ENCODE measurements at places on chromosomes 5 and 9.

GRCh38 chr5:53575831-53576230, 15.4 kb downstream of the NDUFS4 start:
- no peak for DNase-seq

- DNase-seq: peak; percentile 13
Measured at GRCh38 chr5:43161244-43161643, 30.8 kb upstream of the NIM1K start.

DNA sequence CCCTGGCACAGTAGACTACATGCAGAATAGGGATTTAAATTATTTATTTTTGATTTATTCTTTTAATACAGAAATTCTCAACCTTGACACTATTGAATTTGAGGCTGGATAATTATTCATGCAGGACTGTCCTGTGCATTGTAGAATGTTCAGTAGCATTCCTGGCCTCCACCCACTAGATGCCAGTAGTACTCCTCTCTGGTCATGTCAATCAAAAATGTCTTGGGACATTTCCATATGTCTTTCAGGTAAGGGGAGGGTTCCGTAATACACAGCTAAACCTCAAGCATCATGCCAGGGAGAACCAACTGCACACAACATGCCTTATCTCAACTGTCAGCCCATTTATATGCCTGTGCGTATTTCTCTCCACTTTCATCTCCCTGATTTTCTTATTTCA, 231.8 kb downstream of the BRINP1 start:
- DNase-seq: no peak

- DNase-seq: no peak
Measured at GRCh38 chr9:105044518-105044917, 116.6 kb upstream of the ABCA1 start.

DNA sequence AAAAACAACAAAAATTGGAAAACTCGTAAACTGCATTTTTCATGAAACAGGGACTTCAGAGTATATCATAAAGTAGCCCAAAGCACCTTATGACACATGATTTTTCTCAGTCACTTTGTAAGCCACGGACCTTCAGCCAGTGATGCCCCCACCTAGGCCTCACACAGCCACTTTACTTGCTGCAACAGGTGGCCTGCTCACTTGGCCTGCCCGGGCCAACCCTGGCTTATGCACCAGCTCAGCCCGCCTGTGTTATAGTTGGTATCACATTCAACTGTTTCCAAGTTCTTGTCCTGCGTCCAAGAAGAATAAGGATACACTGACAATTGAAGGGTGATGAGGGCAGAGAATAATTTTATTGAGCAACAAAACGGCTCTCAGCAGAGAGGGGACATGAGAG, 219.2 kb downstream of the FER start:
- DNase-seq: no peak

GRCh38 chr5:69129413-69129812, 35.6 kb downstream of the SLC30A5 start:
- DNase-seq: no peak

DNA sequence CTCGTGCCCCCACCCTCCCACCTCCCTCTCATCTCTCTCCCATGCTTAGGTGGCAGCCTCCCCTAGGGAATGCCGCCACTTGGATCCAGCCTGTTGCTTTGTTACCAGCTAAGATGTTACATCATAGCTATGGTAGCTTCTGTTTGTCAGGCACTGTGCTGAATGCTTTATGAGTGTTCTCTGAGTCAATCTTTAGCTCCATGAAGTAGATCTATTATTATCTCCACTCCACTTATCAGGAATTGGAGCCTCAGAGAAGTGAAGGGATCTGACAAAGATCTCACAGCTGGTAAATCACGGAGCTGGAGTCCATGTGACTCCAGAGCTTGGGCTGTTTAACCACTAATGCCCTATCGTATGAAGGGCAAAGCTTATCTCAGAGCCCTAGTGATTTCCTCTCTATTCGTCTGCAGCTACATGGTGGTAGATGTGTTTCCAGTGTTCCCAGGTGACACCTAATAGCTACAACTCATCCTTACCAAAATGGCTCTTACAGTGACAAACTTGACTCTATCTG, 54.1 kb downstream of the GARNL3 start:
- no peak for DNase-seq

DNA sequence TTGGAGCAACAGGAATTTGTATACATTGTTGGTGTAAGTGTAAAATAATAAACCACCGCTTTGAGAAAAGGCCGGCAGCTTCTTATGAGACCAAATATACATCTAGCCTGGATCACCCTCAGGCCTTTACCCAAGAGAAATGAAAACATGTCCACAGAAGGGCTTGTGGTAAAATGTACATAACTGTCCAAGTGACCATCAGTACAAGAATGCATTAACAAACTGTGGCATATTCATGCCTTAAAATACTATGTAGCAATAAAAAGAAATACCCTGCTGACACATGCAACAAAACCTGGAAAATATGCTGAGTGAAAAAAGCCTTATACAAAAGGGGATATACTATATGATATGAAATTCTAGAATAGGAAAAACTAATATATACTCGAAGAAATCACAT, 311.9 kb upstream of the TRPC7 start:
- DNase-seq: no peak

DNA sequence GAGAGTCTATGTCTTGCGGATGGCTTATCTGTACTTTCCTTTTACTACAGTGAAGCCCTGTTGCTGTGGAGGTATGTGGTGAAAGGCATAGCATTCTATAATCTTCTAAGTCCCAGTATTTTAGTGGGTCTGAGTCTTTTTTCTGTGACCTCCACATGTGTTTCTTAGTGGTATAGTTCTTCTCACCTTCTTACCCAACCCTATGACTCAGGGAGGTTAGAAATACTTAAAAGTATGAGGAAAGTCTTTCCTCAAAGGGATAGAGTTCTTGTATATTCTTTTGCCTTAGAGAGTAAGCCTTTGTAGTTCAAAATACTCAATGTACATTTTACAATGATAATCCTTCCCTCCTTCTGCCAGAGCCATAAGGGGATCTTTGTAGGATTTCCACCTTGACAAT, 621.9 kb upstream of the CTNND2 start:
- DNase-seq: no peak

- no peak for DNase-seq
Measured at GRCh38 chr5:13553896-13554295, 390.6 kb downstream of the DNAH5 start.
